Renal pelvis (tissue), 12 donors: ENCODE measurements at places on chromosomes 4 and X. TPM values are rescaled to one million over a fixed set of nuclear protein-coding genes. Genes with fewer than 3 reads are reported as not detected.

DNA sequence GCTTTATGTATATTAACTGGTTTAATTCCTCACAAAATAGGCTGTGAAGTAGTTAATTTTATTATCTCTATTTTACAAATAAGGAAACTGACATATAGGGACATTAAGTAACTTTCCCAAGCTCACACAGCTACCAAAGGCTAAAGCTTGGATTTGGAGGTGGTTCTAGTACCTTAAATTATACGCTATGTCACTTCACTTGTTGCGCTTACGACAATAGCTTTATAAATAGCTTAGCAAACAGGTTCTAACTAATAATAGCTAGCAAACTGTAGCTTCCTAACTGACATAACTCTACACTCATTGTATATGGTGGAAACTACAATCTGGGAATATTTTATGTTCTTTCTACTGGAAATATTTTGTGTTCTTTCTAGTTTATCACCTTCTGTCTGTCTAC, 666.4 kb upstream of the CPEB2 start:
- DNase-seq, result no peak

DNA sequence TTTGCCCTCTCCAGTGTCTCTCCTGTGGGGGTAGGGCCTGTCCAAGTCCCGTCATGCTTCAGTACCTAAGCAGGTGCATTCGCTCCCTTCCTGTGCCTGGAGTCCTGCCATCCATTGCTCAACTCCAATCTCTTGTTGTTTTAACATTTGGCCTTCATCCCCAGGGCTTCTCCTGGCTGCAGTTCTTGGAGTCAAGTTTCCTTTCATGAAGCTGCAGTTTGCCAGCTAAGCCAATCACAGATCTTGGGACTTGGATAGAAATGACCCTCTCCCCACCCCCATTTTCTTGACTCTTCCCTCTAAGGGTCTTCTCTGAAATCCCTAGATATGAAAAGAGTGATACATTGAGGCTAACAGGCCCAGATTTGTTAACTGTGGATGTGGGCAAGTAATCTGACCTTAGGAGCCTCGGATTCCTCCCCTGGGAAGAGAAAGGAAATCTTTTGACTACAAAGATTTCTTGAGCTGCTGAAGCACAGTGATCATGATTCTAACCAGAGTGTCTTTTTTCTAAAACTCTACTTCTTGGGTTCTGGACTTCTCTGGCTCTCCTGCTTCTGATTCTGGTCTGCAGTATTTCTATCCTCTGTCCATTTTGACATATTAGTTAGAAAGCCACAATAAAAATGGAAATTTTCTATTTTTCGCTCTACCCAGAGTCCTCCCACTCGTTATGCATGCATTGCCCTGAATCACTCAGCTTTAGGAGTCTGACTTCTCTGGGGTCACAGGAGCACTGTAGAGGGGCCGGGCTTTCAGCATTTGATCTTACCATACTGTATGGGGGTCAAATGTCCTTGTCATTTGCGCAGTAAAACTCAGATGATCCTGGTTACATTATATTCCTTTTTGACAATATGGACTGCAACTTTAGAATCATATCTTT, 61.0 kb downstream of the CHRNA9 start:
- peak; percentile 80 for DNase-seq

DNA sequence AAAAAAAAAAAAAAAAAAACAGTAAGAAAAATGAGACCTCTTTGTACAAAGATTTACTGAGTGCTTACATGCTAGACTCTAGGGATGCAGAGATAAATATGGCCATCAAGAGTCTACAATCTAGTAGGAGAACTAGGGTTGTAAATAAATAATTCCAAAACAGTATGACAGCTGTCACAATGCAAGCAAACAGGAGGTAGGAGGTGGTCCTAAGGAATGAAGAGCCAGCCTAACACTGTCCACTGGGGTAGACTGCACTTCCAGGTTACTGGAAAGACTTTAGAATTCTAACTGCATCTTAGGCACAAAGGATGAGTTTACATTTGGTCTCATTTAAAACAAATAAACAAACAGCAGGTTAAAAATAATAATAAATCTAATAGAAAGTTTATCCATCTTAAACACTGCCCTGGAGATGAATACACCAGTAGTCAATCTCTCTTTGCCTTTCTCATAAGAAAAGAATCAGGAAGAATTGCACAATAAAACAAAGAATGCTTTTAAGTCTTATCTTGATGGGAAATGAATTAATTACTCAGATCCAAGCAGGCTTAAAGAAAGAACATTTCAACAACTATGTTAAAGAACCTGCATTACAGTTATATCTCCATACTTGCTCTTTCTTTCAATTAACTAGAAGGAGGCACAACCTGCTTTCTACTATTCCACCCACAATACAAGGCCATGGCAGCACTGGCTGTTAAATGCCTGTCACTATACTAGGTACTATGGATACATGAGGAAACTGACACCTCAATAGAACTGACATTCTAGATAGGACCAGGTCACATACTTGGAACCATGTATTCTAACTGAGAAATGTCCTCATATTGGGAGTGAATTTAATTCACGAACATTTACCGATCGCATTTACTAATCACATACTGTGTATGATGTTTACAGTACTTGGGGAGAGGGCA, 12.7 kb downstream of the ADGRA3 start:
- no peak for DNase-seq

DNA sequence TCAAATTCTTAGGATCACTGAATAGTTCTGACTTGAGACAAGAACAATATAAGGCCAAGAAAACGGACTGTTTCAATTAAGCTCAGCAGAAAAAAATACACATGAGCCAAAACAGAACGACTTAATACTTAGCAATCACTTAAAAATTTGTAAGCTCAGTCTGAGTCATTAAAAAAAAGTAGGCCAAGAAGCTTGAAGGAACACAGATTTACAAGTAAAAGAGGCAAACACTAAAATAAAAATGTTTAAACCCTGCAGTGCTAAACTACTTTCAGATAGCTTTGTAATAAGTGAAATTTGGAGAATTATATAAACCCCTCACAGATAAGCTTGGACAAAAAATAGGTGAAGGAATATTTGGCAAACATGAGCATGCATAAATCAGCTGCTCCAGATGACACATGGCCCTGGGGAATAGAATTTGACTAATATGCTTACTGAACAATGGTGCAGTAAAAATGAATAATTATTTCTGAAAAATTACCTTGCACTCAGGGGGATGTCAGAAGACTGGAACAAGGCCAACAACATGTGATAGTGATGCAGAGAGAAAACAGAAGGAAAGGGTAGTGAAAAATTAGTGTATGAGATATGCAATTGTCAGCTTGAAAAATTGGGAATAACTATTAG, 49.6 kb downstream of the LNX1 start:
- peak; percentile 28 for DNase-seq

GRCh38 chrX:32673193-32673592, 538.2 kb downstream of the DMD start:
- peak; percentile 2 for DNase-seq

- no peak for DNase-seq
Measured at GRCh38 chrX:110414273-110414672, 55.6 kb downstream of the RTL9 start.

- DNase-seq, result peak; percentile 87
Measured at GRCh38 chr4:77699731-77700210, 94.2 kb downstream of the CXCL13 start.

CDS1 gene
- polyA plus RNA-seq, result 24.3 TPM

LEF1 gene
- 53.1 TPM for polyA plus RNA-seq

TAF7L gene
- polyA plus RNA-seq, result 0.31 TPM
